ENCODE measurements at places on chromosomes 2 and 18. TPM values are rescaled to one million over a fixed set of nuclear protein-coding genes. Genes with fewer than 3 reads are reported as not detected.
A peak's percentile ranks its signal among the peaks of the same experiment; 100 is the strongest.

CDKL4 gene
- total RNA-seq, result not detected

SERPINB4 gene
- total RNA-seq, result not detected

DNA sequence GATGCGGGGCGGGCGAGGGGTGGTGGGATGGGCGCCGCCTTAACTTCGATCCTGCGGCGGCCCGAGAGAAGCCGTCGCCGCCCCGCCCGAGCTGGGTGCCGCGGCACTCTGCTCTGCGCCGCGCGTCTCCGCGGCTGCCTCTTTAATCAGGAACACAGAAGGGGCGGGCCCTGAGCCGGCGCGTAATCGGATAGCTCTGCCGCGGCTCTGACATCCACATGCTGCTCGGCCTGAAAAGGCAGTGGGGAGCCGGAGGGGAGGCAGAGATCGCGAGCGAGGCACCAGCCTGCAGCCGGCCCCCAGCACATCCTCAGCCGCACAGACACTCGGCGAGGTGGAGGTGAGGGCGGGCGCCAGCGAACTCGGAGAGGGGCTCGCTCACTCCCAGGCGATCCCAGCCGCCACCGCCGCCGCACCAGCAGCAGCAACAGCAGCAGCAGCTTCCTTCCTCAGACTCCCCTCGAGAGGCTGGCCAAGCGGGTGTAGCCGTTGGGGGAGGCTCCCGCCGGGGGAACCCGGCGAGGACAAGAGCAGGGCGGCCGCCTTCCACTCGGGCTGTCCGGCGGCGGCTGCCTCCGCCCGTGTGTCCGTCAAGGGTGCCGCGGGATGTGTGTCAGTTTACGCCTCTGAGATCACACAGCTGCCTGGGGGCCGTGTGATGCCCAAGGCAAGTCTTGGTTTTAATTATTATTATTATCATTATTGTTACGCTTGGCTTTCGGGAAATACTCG is at the start of gene NRP2:
TSS of gene NRP2 (plus strand) at position 263 of the 732 bp plus-strand sequence. CDS start 790 bp downstream, outside the sequence.
- DNase-seq, result peak; percentile 70

DNA sequence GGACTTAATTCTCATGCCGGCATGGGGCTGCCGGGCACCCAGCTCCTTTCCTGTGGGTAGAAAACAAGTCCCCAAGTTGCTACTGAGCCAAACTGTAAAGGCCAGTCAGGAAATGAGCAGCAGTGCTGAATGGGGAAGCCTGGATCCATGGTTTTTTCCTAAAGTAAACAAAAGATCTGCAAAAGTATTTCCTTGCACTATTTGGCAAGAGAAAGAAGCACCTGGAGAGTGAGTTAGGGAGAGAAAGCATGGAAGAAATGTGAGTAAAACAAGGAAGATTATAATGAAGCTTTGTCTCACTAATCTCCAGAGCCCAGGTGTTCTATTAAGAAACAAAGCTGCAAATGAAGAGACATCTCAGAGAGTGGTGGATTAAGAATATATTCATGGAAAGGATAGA is 117.6 kb downstream of the METTL8 start:
- no peak for DNase-seq

DNA sequence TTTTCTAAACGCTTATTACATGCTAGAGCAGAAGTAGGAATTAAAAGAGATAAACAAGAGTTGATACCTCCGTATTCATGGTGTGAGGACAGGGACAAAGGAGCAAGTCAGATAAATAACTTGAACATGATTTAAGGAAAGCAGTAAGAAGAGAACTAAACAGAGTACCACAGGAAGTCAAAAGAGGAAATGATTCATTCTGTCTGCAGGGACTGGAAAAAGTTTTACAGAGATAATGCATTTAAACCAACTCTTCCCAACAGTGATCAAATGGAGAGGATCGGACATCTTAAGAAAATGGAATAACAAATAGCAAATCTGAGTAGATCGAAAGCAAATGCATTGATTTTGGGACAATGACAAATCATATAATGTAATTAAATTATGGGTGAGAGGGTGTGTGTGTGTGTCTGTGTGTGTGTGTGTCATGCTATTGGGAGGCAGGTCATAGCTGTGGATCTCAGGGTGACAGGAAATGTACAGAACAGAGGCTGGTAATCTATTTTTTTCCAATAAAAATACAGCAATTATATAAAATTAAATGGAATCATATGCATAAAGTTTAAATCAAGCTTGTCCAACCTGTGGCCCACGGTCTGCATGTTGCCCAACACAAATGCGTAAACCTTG is 113.4 kb downstream of the MC4R start:
- DNase-seq, result no peak

- DNase-seq, result no peak
Observed at GRCh38 chr18:34942975-34943374, 98.2 kb upstream of the MAPRE2 start.

DNA sequence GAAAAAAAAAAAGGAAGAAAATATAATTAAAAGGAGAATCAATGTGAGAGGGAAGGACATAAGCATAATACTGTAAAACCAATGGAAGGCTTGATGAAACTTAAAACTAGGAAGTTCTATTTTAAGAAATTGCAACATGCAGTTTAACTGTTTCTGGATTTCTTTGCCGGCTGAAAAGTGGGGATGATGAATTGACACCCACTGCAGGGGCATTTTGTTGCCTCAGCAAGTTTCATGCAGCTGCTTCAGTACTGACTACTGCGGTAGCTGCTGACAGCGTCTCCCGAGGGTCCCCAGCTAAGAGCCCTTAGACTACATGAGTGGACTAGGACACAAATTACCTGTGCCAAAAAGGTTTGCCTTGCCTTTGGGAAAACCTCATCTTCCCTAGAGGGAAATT is 69.2 kb downstream of the B3GNT2 start:
- DNase-seq, result no peak

DNA sequence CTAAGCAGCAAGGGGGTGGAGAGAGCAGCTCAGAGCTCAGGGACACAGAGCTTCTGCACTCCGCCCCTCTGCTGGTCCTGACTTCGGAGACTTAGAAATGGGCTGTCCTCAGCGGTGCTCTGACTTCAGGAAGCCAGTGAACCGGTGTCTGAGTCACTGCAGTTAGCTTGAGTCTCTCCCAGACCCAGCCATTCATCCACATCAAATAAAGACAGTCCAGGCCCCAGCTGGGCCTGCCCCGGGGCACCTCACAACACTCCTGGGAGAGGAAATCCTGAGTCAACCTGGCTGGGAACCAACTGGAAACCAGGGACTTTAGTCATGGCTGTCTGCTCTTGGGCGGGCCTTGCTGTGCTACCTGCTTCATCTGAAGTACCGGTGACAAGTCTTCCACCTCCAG is 5.4 kb upstream of the ITGB6 start:
- DNase-seq, result peak; percentile 8

DNA sequence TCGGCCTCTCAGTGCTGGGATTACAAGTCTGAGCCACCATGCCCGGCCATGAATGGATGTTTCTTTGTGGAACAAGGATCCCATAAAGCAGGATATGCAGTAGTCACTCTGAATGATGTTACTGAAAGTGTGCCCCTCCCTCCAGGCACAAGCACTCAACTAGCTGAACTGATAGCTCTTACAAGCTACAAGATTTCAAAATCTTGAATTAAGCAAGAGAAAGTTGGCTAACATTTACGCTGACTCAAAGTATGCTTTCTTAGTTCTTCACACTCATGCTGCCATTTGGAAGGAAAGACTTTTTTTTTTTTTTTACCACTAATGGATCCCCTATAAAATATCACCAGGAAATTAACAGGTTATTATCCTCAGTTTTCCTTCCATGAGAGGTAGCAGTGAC is 549.0 kb upstream of the PKDCC start:
- no peak for DNase-seq

Measured in activated naive CD8-positive, alpha-beta T cell treated with anti-CD3 and anti-CD28 coated beads for 36 hours (primary cell).